ENCODE measurements at places on chromosomes 13 and 19. TPM values are rescaled to one million over a fixed set of nuclear protein-coding genes. Genes with fewer than 3 reads are reported as not detected.
A peak's percentile ranks its signal among the peaks of the same experiment; 100 is the strongest.

DNA sequence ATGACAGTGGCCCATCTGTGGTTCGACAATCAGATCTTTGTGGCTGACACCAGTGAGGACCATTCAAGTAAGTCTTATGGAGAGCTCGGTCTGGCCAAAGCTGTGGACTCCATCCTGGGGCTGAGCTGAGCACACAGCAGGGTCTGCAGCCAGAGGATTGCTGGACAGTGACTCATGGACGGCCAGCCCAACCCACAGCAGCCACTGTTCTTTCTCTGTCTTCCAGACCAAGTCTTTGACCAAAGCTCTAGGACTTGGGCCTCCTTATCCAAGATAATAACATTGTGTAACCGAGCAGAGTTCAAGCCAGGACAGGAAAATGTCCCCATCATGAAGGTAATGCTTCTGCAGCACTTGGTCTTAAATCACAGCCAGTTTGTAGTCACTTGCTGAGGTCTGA is 12.4 kb downstream of the ATP12A start:
- no peaks in the 10 kb centered on the region for H3K27me3 ChIP-seq
- no peak overlapping the region for H3K27ac ChIP-seq
- no peaks in the 10 kb centered on the region for H3K36me3 ChIP-seq
- H3K4me1 ChIP-seq = no peaks in the 10 kb centered on the region

The SIPA1L3 gene
- 9.6 TPM for total RNA-seq

- no peak overlapping the region for H3K4me3 ChIP-seq
- H3K27ac ChIP-seq = no peak overlapping the region
- H3K4me1 ChIP-seq = no peaks in the 10 kb centered on the region
- DNase-seq = no peak
- no peaks in the 10 kb centered on the region for H3K36me3 ChIP-seq
- H3K27me3 ChIP-seq = no peaks in the 10 kb centered on the region
Observed at GRCh38 chr13:59250336-59251189, 913.2 kb downstream of the DIAPH3 start.

The CERS4 gene
- total RNA-seq = 64.1 TPM

GRCh38 chr13:65725006-65725405 is 1505.1 kb downstream of the PCDH9 start:
- H3K4me3 ChIP-seq = no peak overlapping the region
- H3K27me3 ChIP-seq = no peaks in the 10 kb centered on the region
- H3K36me3 ChIP-seq = no peaks in the 10 kb centered on the region
- no peak overlapping the region for H3K27ac ChIP-seq

GRCh38 chr19:2492870-2493269 is 16.9 kb downstream of the GADD45B start:
- no peak for DNase-seq
- H3K27ac ChIP-seq = no peak overlapping the region
- H3K27me3 ChIP-seq = no peaks in the 10 kb centered on the region
- H3K4me3 ChIP-seq = no peak overlapping the region

GRCh38 chr19:19034204-19034624 is 811 bp downstream of the ARMC6 start:
- H3K4me3 ChIP-seq = peak overlapping the region; percentile 81
- H3K36me3 ChIP-seq = no peaks in the 10 kb centered on the region
- no peak for DNase-seq
- H3K27me3 ChIP-seq = no peaks in the 10 kb centered on the region
- peak overlapping the region; percentile 93 for H3K27ac ChIP-seq

DNA sequence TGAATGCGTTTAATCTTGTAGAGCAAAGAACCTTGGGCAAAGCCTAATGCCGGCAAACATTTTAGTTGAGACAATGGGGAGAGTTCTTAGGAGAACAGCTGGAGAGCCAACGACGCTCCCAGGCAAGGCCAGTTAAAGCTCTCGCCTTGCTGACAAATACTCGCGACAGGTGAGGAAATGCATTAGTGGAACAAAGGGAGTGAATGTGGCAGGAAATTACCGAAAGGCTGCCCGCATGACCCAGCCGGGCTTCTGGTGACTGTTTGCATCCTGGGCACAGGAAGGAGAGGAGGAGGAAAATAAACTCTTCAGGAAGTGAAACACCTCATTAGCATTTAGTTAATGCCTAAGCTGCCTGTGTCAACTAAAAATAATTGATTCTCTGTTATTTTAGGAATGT is 74.6 kb downstream of the SHISA2 start:
- no peaks in the 10 kb centered on the region for H3K36me3 ChIP-seq
- H3K4me1 ChIP-seq = no peaks in the 10 kb centered on the region
- H3K27ac ChIP-seq = no peak overlapping the region
- H3K4me3 ChIP-seq = no peak overlapping the region
- H3K27me3 ChIP-seq = no peaks in the 10 kb centered on the region

Measured in breast epithelium (tissue), 4 donors.